Naive thymus-derived CD8-positive, alpha-beta T cell (primary cell): ENCODE measurements at places on chromosomes 3 and 15.

DNA sequence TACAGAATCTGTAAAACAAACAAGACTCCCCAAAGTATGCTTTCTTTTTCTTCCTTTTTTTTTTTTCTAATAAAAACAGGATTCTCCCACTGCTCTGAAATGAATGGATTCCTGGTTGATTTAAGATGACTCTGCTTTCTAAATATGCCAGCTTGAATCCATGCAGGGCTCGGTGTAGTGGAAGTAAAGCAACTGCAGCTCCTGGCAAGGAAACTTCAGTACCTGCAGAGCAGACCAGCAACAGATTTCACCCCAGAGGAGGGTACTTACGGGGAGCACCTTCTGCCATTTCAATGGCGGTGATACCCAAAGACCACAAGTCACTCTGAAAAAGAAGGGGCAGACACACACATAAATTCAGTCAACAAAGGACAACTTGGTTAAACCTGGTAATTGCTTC lies 150.5 kb upstream of the SLC2A2 start:
- no peak overlapping the region for H3K4me3 ChIP-seq
- DNase-seq, result no peak
- peaks cover 19% of the 10 kb centered on the region for H3K4me1 ChIP-seq
- H3K36me3 ChIP-seq, result peaks cover 62% of the 10 kb centered on the region
- no peaks in the 10 kb centered on the region for H3K27me3 ChIP-seq
- no peak overlapping the region for H3K27ac ChIP-seq

DNA sequence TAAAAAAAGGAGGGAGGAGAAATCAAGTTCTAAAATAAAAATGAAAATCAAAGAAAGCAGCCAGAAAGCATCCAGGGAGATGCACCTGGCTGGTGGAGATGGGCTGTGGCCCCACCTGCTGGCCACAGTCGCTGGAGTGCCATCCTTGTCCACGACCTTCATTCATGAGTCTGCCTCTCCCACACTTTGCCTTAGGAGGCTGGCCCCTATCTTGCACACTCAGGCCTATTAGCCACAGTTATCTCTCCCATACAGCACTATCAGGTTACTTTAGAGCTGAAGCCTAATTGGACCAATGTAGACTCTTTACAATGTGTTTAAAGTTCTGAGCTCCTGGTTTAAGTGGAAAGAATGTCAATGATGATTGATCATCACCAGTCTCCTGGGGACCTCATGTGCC lies 392.0 kb upstream of the RORA start:
- no peaks in the 10 kb centered on the region for H3K4me1 ChIP-seq
- peaks cover 12% of the 10 kb centered on the region for H3K27me3 ChIP-seq
- no peak overlapping the region for H3K27ac ChIP-seq
- peaks cover 5% of the 10 kb centered on the region for H3K36me3 ChIP-seq
- H3K4me3 ChIP-seq, result no peak overlapping the region

GRCh38 chr3:186678604-186679003 lies 12.8 kb downstream of the HRG start:
- H3K4me1 ChIP-seq, result no peaks in the 10 kb centered on the region
- DNase-seq, result no peak
- peaks cover 39% of the 10 kb centered on the region for H3K27me3 ChIP-seq
- no peak overlapping the region for H3K27ac ChIP-seq

DNA sequence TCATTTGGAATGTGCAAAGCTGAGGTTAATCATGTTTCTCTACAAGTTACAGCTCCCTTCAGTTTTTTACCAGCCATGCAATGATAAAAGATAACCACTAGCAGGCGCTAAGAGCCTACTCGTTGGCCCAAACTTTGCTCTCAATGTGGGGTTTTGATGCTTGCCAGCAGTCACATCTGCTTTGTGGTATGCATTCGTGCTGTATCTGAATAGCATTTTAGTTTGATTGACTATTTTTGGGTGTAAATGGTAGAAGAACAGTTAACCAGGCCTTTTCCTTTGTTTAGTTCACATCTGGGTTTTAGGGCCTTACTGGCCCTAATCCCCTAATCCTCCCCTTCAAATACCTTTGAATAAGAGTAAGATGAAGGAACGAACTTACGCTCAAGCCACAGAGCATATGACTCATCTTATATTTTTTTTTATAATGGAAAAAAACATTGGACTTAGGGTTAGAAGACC lies 4.4 kb upstream of the CLDN11 start:
- peaks cover 16% of the 10 kb centered on the region for H3K27me3 ChIP-seq
- H3K27ac ChIP-seq, result no peak overlapping the region
- peaks cover 8% of the 10 kb centered on the region for H3K4me1 ChIP-seq
- peak; percentile 24 for DNase-seq
- H3K4me3 ChIP-seq, result no peak overlapping the region

DNA sequence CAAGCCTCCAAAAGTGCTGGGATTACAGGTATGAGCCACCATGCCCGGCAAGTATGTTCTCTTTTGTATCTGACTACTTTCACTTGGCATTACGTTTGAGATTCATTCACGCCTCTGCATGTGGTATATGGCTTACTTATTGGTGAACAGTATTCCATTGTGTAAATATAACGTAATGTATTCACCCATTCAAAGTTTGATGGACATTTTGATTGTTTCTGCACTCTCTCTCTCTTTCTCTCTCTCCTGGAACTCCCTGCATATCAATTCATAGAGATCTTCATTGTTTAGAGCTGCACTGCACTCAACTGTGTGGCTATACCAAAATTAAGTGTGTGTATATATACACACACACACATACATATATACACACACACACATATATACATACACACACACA lies 30.4 kb downstream of the SPPL2A start:
- H3K4me1 ChIP-seq, result no peaks in the 10 kb centered on the region
- H3K27me3 ChIP-seq, result no peaks in the 10 kb centered on the region
- no peak overlapping the region for H3K27ac ChIP-seq
- H3K36me3 ChIP-seq, result peaks cover 84% of the 10 kb centered on the region
- H3K4me3 ChIP-seq, result no peak overlapping the region

- H3K36me3 ChIP-seq, result no peaks in the 10 kb centered on the region
- H3K27ac ChIP-seq, result no peak overlapping the region
- H3K27me3 ChIP-seq, result no peaks in the 10 kb centered on the region
- no peak overlapping the region for H3K4me3 ChIP-seq
- H3K4me1 ChIP-seq, result no peaks in the 10 kb centered on the region
These were observed 37.7 kb downstream of the LDHAL6B start for GRCh38 chr15:59244337-59244736.

- H3K27me3 ChIP-seq, result peaks cover 7% of the 10 kb centered on the region
- no peak overlapping the region for H3K27ac ChIP-seq
- H3K4me1 ChIP-seq, result peaks cover 3% of the 10 kb centered on the region
- no peak for DNase-seq
- no peak overlapping the region for H3K4me3 ChIP-seq
These were observed 264.9 kb downstream of the MEX3B start for GRCh38 chr15:81780966-81781365.

GRCh38 chr3:31985831-31986230 lies 4.3 kb downstream of the ZNF860 start:
- no peak overlapping the region for H3K4me3 ChIP-seq
- H3K4me1 ChIP-seq, result peaks cover 25% of the 10 kb centered on the region
- no peaks in the 10 kb centered on the region for H3K36me3 ChIP-seq
- no peak for DNase-seq
- H3K27me3 ChIP-seq, result peaks cover 3% of the 10 kb centered on the region

DNA sequence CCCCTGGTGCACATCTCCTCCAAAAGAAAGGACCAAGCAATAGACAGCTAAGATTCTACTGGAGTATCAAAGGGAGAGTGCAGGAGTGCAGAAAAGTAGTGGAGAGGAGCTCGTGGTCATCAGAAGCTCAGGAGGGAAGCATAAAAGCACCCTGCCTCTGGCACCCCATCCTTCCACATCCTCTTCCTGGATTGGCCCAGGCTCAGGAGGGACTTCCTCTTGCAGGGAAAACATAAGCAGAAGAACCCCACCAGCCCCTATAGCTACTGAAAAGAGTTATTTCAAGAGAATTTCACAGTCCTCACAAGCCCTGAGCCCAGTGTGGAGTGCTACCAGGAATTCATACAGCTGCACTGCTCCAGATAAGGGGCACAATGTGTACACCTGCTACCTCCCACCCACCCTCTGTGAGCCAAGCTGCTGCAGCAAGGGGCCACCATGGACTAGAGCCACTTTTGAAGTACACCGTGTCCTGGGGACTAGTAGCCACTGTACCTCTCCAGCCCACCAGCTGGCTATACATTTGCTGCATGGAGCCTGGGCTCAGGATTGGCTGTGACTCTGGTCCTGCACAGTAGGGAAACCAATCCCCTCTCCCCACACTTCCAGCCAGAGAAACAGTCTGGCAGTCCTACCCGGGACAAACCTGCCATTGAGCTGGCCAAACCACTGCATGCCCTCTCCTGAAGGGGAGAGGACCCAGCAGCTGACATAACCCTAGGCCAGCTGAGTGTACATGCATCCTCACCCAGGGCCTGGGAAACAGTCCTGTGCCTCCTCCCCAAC lies 43.0 kb downstream of the CD200R1 start:
- H3K36me3 ChIP-seq, result peaks cover 49% of the 10 kb centered on the region
- H3K27me3 ChIP-seq, result no peaks in the 10 kb centered on the region
- H3K27ac ChIP-seq, result peak overlapping the region; percentile 33
- peaks cover 24% of the 10 kb centered on the region for H3K4me1 ChIP-seq
- DNase-seq, result no peak
- no peak overlapping the region for H3K4me3 ChIP-seq

GRCh38 chr3:194147679-194148078 lies 11.7 kb downstream of the HES1 start:
- no peak overlapping the region for H3K27ac ChIP-seq
- H3K36me3 ChIP-seq, result no peaks in the 10 kb centered on the region
- no peak for DNase-seq

DNA sequence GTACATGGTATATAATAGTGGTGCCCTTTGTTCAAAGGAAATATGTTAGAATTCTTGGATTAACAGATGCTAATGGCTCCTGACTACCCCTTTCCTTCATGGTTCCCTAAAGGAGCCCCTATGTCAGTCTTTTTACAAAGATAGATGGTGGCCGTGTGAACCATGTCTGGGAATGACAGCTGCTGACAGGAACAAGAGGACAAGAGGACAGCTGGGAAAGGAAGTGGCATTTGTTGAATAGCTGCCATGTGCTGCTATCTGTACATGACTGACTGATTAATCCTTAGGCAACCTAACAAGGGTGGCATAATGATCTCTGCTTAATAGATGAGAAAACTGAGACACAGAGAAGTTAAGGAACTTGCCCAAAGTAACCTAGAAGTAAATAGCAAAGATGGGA lies 321.7 kb downstream of the ZNF621 start:
- no peak for DNase-seq
- H3K27ac ChIP-seq, result no peak overlapping the region
- H3K27me3 ChIP-seq, result peaks cover 1% of the 10 kb centered on the region
- no peak overlapping the region for H3K4me3 ChIP-seq

DNA sequence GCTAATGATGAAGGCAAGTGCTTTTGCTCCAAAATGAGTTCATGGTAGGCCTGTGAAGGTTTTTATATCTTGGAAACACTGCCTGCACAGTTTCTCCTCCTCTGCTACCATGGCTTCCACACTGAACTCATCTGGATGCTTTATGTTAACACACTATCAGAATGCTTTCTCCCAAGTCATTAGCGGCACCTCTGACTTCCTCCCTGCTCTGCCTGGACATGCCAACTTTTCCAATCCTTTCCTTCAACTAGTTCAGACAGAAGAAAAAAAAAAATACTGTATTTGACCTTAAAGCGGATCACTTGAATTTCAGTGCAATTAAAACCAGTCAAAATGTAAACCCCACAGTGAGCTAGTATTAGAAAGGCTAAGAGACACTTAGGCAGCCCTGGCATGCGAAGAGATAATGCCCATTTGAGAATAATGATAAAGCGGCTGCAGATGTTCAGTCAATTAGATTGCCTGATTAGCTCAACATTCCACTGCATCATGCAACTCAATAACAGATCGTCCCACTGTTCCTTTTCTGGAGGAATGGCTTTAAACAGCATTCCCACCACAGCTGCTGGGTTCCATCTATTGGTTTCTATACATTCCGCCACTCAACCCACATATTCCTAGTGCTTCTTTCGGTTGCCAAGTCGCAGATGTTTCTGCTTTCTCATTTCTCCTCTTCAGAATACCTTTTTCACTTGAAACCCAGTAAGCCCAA lies 51.7 kb downstream of the CNTN3 start:
- H3K27me3 ChIP-seq, result no peaks in the 10 kb centered on the region
- H3K27ac ChIP-seq, result no peak overlapping the region
- no peak for DNase-seq

DNA sequence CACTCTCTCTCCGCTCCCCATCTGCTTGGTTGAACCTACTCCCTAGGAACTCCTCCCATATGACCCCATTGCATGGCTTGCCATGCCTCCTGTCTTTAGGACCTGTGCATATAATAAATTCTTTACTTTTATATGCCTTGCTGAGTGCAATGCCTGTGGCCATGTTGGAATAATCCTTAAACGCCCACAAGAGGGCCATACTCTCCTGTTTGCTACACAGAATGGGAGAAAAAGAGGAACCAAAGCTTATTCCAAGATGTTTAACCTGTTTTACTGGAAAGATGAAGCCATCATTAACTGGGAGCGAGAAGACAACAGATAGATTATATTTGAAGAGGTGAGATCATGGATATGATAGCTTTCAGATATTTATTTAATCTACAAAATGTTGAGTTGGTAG lies 1097.8 kb downstream of the NAALADL2 start:
- H3K27ac ChIP-seq, result no peak overlapping the region
- H3K4me3 ChIP-seq, result no peak overlapping the region

DNA sequence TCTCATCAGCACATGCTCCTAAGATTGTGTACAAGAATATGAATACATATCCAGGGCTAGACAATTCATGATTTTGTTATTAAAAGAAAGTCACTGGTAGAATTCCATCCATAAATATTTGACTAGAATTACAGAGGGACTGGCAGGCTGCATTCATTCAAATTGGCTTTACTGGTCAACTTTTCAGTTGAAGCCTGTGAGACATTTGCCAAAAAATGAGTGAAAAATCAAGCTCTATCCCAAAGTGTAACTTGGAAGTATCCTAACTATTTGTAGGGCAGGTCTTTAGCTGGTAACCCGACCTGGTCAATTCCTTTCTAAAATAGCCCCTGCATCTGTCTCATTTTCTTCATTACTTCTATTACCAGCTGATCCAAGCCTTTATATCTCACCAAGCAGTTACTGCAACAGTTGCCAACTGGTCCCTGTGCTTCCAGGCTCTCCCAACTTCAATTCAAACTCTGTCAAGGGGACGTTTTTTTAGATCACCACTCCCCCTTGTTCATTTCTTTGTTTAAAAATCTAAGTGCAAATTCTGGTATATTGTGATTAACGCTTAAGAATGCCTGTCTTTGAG lies 173.1 kb upstream of the TBL1XR1 start:
- no peak overlapping the region for H3K4me3 ChIP-seq
- H3K27ac ChIP-seq, result no peak overlapping the region
- H3K27me3 ChIP-seq, result no peaks in the 10 kb centered on the region
- no peaks in the 10 kb centered on the region for H3K36me3 ChIP-seq
- DNase-seq, result no peak

DNA sequence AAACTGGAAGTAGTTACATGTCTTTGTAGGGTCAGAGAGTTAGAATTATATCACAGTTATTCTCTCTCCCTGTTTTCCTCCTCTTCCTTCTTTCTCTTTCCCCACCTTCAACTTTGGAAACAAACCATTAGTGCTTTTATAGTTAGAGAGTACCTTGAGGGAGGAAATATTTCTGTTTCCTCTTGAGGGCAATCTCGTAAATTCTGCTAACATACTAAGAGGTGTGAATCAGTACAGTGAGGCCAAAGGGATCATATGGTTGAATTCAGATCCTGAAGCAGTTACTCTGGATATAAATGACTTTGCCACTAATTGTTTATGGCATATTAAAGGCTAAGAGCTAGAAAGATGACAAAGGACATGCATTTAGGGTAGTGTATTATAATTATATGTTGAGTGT lies 60.3 kb upstream of the CCNL1 start:
- H3K4me1 ChIP-seq, result no peaks in the 10 kb centered on the region
- H3K27ac ChIP-seq, result no peak overlapping the region
- H3K27me3 ChIP-seq, result no peaks in the 10 kb centered on the region
- no peaks in the 10 kb centered on the region for H3K36me3 ChIP-seq
- H3K4me3 ChIP-seq, result no peak overlapping the region

- H3K27me3 ChIP-seq, result no peaks in the 10 kb centered on the region
- H3K36me3 ChIP-seq, result no peaks in the 10 kb centered on the region
These were observed 195.4 kb downstream of the GOLGA6L6 start for GRCh38 chr15:20346082-20346805.
